CD4-positive, alpha-beta T cell treated with Interleukin-2 at 100 ng/mL for 4 hours (primary cell): ENCODE measurements at places on chromosomes 1 and 21.

GRCh38 chr1:174818951-174819350 lies 180.8 kb upstream of the CACYBP start:
- no peak for DNase-seq

GRCh38 chr1:199155166-199156019 lies 516.6 kb downstream of the PTPRC start:
- no peak for DNase-seq

DNA sequence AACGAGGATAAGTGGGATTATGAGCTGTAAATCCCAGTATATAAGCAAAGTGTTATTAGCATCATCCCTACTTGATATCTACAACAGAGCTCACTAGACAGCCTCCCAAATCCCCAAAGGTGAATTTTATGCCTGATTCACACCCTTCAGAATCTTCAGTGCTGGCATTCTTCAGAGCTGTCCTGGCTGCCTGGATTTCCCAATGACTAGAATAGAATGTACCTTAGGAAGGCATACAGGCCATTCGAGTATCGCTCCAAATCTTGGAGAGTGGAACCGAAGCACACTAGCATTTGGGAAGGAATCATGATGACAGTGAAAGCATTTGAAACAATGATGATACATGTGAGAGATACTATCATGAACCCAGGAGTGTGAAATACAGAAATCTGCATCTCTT lies 22.3 kb downstream of the ZBTB40 start:
- no peak for DNase-seq

GRCh38 chr1:207313131-207313530 lies 8.3 kb upstream of the CD55 start:
- no peak for DNase-seq

DNA sequence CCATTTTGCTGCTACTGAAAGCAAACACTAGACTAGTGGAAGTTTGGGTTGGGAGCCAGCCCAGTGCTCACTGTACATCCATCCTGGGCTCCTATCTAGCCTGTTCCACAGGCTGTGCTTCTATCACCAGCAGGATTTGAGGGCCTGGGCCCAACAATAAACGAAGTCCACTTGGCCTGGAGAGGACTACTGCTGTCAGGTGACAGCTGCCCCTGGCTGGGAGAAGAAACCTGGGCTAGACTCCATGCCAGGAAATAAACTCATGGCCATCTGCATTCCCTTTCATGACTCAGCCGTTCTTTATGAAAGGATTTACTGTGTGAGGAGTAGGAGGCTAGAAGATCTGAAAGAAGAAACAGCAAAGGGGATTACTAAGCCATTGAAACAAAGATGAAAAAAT lies 35.5 kb downstream of the COLGALT2 start:
- DNase-seq = no peak

DNA sequence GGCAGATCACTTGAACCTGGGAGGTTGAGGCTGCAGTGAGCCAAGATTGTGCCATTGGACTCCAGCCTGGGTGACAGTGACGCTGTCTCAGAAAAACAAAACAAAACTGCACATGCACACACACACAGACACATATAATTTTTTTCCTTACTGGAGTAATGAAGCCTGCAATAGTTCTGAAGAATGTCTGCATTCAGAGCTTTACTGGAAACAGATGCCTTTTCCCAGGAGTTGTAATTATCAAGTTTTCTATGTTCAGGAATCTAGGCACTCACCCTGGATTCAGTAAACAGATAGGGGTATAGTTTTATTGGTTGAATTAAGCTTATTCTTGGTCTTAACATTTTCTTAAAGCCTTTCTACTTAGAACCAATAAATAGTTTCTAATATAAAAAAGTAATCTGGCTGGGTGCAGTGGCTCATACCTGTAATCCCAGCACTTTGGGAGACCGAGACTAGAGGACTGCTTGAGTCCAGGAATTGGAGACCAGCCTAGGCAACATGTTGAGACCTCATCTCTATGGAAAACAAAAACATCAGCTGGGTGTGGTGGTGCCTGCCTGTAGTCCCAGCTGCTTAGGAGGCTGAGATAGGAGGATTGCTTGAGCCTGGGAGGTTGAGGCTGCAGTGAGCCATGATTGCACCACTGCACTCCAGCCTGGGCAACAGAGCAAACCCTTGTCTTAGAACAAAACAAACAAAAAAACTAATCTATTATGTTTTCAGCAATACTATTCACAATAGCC lies 15.8 kb downstream of the SPEN start:
- no peak for DNase-seq

- no peak for DNase-seq
Measured at GRCh38 chr21:36547464-36547863, 67.5 kb upstream of the CLDN14 start.

- no peak for DNase-seq
Measured at GRCh38 chr1:78240755-78241154, 195.0 kb downstream of the GIPC2 start.

- DNase-seq = no peak
Measured at GRCh38 chr1:207014728-207015127, 17.8 kb downstream of the C1orf116 start.

DNA sequence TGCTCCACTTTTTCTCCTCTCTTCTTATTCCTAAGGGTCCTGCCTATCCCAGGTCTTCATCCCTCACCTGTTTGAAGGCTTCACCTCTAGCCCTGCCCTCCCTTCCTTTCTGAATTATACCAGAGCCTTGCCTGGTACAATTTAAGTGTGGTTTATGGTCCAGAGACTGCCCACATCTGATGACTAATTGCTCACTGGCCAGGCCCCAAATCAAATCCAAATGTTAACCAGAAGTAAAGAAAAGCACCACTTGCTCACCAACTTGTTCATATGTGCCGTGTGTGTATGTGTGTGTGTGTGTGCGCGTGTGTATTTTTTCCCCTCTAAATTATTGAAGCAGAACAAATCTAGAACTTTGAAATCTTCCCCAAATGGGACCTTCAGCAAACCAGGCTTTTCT lies 26.4 kb downstream of the MYOM3 start:
- no peak for DNase-seq

- no peak for DNase-seq
Measured at GRCh38 chr21:38179511-38179910, 77.3 kb upstream of the KCNJ15 start.

GRCh38 chr1:10781137-10781536 lies 15.3 kb downstream of the CASZ1 start:
- no peak for DNase-seq

DNA sequence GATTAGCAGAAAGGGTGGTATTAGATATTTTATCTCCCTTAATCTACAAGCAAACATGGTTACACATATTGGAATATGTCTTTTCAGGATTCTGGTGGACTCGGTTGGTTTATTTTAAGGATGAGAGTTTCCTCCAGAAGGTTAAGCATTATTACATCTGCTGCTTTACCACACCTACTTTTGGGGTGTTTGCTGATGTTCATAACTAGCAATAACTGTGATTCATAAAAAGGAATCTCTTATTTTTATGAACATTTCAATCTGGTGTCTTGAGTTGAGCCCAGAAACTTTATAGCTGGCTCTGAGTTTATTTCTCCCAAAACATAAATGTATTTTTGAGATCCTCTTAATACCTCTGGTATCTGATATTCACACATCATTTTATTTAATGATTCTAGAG lies 82.7 kb downstream of the LRRC8D start:
- no peak for DNase-seq

- DNase-seq = no peak
Measured at GRCh38 chr1:161966067-161966466, 57.6 kb downstream of the OLFML2B start.

GRCh38 chr1:216820345-216820744 lies 97.1 kb upstream of the ESRRG start:
- no peak for DNase-seq

- peak; percentile 51 for DNase-seq
Measured at GRCh38 chr21:36113647-36114428, 21.0 kb upstream of the CBR3 start.

GRCh38 chr1:212718499-212718898 lies 18.9 kb upstream of the BATF3 start:
- DNase-seq = no peak

DNA sequence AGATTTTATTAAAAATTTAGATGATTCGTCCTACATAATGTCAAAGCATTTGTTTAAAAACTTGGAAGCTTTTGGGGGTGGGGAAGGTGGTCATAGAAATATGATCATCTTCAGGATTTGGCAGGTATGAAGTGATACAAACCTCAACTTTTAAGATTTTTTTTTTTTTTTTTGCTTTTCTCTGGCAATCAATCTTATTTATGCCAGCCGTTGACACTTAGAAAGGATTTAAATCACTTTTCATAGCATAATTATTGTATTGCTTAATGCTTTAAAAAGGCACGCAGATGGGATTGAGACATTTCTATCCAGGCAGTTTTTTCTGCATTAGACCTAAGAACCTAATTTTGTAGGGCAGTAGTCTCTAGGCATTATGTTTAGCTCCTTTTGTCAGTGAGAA lies 19.7 kb downstream of the MRPS6 start:
- DNase-seq = no peak
